ENCODE measurements at places on chromosomes 2 and 18.

- no peak for DNase-seq
These were observed 193.5 kb upstream of the ZEB2 start for GRCh38 chr2:144713410-144713809.

- no peak for DNase-seq
These were observed 289.8 kb downstream of the RBM43 start for GRCh38 chr2:150971910-150972309.

DNA sequence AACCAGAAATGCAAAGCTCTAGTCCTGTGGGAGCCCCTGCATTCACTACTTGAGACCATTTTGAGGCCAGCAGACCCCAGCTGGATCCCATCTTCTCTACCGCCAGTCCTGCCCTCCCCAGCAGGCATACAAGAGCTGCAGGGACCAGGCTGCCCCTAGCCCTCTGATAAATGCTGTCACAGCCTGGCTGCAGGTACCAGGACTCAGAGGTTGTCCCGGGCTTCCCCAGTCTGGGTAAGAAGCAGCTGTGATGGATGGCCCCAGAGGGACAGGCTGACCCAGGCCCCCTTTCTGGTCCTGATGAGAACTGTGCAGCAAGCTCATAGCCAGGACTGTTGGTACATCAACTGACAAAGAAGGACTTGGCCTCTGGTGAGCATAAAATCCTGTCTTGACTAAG, 132.9 kb upstream of the APCDD1 start:
- no peak for DNase-seq

- DNase-seq, result no peak
These were observed 234.3 kb downstream of the OSR1 start for GRCh38 chr2:19124135-19124534.

GRCh38 chr2:17947113-17947512, 68.6 kb downstream of the KCNS3 start:
- no peak for DNase-seq

GRCh38 chr2:111919365-111919764, 21.0 kb downstream of the MERTK start:
- DNase-seq, result no peak

GRCh38 chr18:79395308-79395640, 456 bp upstream of the NFATC1 start:
- DNase-seq, result no peak

DNA sequence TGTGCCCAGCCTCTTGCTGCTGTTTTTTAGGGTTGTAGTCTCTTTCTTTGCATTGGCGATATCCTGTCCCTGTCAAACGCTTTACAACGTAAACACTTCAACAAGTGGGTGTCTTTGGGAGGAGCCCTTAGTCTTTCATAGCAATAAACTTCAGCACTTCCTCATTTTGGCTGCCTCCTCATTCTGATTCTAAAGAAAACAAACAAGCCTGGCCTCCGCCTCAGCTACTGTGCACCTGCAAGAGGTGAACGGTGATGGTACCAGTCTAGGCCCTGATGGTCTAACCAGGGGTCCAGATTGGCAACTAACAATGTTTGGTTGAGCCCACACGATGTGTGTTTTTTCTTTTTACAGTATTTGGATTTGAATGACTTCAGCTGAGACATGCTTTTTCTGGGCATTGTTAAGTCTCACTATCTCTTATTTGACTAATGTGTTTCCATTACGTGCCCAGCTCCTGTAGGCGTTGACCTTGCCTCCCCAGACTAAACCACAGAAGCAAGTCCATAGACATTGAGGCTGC, 53.2 kb upstream of the CUL3 start:
- DNase-seq, result peak; percentile 24

GRCh38 chr2:216765761-216766262, 70.5 kb upstream of the IGFBP5 start:
- no peak for DNase-seq

GRCh38 chr2:65483763-65484162, 51.4 kb upstream of the SPRED2 start:
- no peak for DNase-seq

- no peak for DNase-seq
These were observed 15.4 kb upstream of the MIB1 start for GRCh38 chr18:21725201-21725600.

DNA sequence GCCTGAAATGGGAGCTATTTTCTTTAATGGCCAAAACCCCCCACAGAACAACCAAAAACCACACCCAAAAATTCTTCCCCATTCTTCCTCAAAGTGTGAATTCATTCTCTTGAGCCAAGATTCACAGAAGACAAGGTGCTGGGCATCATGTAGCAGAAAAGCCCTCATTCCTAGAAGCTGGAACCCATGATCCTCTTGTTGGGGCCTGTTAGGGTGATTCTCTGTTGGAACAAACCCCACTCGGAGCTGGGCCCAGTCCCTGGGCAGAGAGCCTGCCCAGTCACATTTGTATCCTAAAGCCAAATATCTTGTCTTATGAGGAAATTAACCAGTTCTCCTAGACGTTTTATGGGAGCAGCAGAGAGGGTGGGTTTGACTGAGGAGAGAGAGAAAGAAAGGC, 22.8 kb upstream of the VPS4B start:
- no peak for DNase-seq

GRCh38 chr2:41935825-41936224, 112.0 kb upstream of the PKDCC start:
- DNase-seq, result no peak

DNA sequence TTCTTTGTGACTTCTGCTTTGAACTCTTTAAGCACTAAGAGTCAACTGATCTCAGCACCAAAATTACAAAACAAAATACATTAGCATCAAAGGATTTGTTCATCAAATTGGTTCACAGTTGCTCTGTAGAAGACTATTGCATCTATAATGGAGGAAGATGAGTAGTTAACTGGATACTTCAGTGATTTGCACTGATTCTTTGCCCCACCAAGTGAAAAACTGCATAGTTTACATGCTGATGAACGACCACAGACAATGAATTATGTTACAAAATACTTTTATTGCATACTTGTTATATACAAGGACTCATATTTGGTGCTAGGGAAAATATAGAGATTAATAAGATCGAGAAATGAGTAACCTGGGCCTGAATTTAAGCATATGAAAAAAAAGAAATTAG, 107.2 kb downstream of the SCG2 start:
- no peak for DNase-seq

- DNase-seq, result peak; percentile 8
These were observed 23.3 kb upstream of the ALLC start for GRCh38 chr2:3634596-3635121.

DNA sequence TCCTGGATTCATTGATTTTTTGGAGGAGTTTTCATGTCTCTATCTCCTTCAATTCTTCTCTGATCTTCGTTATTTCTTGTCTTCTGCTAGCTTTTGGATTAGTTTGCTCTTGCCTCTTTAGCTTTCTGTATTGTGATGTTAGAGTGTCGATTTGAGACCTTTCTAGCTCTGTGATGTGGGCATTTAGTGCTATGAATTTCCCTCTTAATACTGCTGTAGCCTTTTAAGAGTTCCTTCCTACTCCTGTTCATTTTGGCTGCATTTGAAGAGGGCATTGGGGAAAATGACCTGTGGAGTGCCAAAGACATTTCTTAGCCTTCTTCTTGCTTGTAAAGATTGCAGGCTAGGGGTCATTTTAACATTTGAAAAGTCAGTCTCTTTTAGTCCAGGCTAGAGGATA, 463.8 kb upstream of the GCFC2 start:
- DNase-seq, result no peak

- DNase-seq, result no peak
These were observed 13.1 kb downstream of the CYRIA start for GRCh38 chr2:16652296-16653082.

DNA sequence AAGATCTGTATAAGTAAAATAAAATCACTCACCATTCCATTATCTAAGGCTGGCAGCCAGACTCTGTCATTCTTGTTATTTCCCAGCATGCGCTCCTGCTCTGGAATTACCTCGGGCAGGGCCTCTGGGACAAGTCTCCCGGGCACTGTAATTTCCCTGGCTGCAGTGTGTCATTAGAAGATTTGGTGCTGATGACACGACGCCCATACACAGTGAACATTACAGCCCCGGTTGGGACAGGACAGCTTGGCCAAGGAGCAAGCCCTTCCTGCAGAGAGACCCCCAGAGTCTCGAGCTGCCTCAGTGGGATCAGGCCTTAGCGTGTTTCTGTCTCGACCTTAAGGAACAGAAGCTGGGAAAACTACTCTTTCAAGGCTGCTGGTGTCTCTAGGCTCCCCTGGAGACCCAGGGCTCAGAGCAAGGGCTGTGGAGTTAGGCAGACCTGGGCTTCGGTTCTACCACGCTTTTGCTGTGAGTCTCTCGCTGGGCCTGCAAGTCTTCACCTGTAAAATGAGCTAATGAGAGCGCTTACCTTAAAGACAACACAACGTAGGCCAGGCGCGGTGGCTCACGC, 39.7 kb downstream of the SMAD7 start:
- no peak for DNase-seq

- DNase-seq, result no peak
These were observed 39.6 kb downstream of the ASB1 start for GRCh38 chr2:238466243-238466756.

DNA sequence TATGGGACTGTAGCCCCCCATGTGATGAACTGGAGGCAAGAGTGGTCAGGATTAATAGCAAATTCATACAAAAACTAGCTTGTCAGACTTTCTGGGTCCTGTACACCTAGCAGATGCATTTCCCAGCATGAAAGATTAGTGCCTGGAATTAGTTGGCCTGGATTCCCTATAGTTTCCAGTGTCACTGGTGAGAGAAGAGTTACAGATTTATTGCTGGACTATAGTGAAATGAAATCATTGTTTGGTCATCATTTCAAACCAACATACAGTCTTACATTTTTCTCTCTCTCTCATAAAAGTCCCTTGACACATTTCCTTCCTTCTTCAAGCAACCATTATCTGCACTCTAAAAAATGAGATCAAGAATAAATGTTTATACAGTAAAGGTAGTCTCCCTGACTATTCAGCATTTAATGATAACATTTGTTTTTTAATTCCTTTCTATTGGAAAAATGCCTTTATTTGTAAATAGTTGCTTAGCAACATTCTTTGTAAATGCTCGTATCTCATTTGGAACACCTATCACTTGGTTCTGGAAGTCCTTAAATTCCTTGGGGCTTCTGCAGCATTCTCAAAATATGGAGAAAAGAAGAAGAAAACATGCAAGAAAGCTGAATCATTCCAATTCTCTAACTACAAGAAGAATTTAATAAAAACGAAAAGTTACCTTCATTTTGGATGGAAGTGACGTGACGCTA, 144.4 kb downstream of the MREG start:
- no peak for DNase-seq

GRCh38 chr2:164877927-164878326, 36.3 kb upstream of the COBLL1 start:
- no peak for DNase-seq

DNA sequence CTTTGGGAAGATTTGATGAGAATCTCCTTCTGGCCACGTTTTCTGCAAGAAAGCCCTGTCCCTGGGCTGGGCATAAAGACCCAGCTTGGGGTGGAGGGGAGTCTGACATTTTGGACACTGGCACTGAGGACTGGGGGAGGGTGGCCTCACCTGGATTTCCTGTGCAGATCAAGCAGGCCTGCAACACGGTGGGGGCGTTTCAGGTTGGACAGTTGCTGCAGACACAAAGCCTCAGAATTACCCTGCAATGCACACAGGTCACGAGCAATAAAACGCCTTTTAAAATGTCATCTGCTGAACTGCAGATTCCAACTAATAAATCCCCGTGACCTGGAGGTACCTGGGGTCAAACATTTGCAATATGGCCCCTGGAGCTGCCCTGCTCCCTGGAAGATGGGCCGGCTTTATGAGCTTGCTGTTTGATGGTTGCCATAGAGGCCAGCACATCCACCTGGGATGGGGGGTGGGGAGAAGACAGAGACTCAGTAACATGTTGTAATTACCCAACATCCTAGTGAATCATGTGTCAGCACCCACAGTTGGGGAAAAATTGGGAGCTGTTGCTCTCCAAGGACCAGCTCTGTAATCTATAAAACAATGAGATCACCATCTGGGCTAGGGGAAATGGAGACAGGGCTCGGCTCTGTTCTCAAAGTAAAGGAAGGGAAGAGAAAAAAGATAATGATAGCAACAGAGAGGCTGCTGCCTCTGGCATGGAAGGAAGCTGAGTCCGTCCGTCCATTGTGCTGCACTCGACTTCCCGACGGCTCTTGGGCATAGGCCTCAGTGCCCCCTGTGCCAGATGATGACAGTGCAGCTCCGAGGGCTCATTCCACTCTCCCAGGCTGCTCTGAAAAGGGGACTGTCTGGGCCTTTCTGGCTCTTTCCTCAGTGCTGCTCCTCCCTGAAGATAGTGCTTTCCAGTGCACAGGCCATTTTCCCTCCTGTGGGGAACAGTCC, 340.3 kb downstream of the CYRIA start:
- DNase-seq, result no peak

GRCh38 chr2:149994057-149994728, 406.6 kb upstream of the MMADHC start:
- DNase-seq, result no peak

- no peak for DNase-seq
These were observed 443.9 kb upstream of the MYT1L start for GRCh38 chr2:2775018-2775417.

DNA sequence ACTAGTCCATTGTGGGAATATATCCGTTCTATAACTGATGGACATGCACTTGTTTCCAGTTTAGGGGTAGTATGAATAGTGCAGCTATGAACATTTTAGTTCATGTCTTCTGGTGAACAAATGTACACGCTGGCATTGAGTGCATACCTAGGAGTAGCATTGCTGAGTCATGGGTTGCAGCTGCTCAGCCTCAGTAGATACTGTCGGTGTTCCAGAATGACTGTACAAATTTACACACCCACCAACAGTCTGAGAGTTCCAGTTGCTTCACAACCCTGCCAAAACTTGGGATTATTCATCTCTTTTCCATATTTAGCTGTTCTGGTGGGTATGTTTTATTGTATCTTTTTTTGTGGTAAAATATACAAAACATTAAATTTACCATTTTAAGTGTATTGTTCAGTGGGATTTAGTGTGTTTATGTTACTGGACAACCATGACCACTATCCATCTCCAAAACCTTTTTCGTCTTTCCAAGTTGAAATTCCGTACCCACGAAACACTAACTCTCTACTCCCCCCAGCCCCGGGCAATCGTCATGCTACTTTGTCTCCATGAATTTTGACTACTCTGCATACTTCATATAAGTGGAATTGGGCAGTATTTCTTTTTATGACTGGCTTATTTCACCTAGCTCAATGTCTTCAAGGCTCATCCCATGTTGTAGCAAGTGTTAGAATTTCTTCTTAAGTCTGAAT, 281.0 kb downstream of the PRKCE start:
- DNase-seq, result no peak

- DNase-seq, result no peak
These were observed 17.0 kb downstream of the SFT2D3 start for GRCh38 chr2:127718271-127718670.

- no peak for DNase-seq
These were observed 86.0 kb downstream of the WDSUB1 start for GRCh38 chr2:159200498-159200897.

DNA sequence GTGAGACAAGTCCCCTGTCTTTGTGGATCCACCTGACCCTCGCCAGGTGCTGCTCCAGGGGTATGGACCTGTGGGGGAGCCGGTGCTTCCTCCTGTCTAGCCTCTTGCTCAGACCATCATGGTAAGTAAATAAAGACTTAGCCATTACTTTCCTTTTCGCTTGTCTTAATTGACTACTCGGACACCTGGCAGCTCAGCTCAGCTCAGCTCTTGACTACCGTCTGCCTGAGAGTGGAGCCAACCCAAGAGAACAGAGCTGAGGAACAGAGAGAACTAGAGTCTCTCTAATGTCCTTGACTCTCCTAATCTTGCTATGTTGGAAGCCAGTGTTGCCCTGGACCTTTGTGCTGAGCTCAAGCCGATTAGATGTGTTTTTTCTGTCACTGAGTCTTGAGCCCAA, 170.3 kb upstream of the CXCR4 start:
- no peak for DNase-seq
